Skeletal muscle cell (primary cell): ENCODE measurements at places on chromosomes 4 and X.

GRCh38 chrX:148310426-148311165 lies 189.8 kb upstream of the AFF2 start:
- no peak for DNase-seq

GRCh38 chr4:74309223-74309622 lies 953 bp downstream of the EPGN start:
- DNase-seq, result no peak

DNA sequence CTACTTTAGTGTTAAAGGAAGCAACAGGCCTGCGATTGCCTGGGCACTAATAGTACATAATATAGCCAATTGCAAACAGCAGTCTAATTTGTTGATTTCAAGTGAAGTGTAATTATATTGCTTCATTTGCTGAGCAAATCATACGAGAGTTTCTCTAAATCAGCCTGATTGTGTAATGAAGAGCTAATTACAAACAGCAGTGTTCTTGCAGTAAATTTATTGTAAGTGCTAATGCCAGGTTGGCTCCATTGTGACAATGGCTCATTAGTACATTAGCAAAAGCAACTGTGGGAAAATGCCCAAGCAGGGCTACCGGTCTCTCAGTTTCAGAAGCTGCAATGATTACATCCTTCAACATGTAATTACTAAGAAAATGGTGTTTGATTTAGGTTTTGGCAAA lies 591.5 kb downstream of the GALNTL6 start:
- no peak for DNase-seq

GRCh38 chr4:153481478-153481877 lies 15.3 kb downstream of the TMEM131L start:
- DNase-seq, result no peak

DNA sequence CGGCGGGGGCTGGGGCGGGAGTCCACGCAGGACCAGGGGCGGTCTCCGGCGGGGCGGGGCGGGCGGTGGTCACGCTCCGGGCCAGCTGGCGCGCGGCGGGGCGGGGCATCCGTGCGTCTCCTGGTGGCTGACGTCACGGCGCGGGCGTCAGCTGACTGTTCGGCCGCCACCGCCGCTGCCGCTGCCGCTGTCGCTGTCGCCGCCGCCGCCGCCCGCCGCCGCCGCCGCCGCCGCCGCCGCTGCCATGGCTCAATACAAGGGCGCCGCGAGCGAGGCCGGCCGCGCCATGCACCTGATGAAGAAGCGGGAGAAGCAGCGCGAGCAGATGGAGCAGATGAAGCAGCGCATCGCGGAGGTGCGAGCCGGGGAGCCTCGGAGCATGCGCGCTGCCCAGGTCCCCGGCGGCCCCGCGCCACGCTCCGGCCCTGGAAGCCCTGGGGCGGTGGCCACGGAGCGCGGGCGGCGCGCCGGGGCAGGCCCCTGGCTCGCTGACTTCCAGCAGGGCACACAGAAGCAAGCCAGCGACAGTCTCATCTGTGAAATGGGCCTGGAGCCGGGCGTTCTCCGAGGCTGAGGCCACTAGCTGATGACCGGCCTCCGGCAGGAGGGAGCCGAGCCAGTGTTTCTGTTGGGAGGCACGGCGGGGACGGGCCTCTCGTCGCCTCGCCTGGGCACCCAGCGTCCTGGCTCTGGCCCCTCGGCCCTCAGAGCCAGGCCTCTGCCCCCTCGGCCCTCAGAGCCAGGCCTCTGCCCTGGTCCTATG lies at the start of gene FAM50A:
Gene FAM50A (plus strand): TSS at position 150 of the 763 bp plus-strand sequence. CDS start 95 bp downstream, at position 245.
- DNase-seq, result no peak
